ENCODE measurements at places on chromosomes 13 and 19.

- DNase-seq: no peak
Observed at GRCh38 chr13:28220166-28220565, 81.8 kb downstream of the PAN3 start.

DNA sequence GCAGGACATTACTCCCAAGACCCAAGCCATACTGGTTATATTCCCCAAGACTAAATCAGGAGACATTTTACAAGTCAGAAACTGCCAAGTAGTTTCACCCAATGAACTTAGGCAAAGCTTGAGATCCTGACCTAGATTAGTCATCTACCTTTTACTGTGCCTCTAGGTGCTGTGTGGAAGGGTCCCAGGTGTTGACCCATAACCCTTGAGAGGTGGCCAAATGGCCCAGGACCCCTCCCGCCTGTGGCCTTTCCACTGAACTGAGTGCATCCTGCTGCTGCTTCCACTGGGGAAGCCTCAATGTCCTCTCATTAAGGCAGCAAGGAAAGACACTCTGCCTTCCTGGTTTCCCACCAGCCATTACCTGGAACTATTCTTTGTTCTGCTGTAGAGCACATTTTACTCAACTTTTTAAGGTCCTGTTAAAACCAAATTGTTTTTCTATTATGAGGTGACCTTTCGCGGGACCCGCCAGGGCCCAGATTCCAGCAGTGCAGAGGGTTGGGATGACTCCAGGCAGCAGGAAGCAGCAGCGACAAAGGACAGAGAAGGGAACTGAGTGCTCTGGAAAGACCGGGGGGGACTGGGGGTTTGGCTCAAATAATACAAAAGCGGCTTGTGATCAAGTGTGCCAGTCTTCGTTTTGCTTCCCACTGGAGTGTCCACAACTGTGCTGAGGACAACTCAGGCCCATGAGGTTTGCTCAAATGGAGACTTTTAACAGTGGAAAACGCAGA, 27.1 kb downstream of the ANKRD10 start:
- no peak for DNase-seq

- peak; percentile 83 for DNase-seq
Observed at GRCh38 chr19:16266586-16266942, 58.1 kb upstream of the KLF2 start.

GRCh38 chr13:46799139-46799538, 2.2 kb upstream of the ESD start:
- DNase-seq: no peak

DNA sequence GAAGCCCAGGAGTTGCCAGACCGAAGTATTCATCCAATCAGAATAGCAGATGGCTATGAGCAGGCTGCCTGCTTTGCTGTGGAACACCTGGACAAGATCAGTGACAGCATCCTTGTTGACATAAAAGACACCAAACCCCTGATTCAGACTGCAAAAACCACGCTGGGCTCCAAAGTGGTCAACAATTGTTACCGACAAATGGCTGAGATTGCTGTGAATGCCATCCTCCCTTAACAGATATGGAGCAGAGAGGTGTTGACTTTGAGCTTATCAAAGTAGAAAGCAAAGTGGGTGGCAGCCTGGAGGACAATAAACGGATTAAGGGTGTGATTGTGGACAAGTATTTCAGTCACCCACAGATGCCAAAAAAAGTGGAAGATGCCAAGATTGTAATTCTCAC, 250.3 kb upstream of the OBI1 start:
- no peak for DNase-seq

DNA sequence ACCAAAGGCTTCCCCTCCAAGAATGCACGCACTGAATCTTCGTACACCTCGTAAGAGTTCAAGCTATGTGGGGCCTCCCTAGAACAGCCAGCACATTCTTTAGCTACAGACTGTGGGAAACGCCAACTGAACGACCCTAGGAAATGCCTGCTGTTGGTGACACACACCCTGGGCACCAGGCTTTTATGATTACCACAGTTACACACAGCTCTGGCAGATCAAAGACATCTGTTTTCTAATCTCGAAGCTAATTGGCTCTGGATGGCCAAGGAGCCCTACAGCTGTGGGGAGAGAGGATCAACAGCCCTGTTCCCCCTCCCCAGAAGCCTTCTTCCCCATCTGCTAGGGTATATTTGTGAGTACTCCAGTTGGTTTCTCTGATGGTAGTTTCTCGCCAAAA, 123.0 kb downstream of the COL4A1 start:
- DNase-seq: no peak

- no peak for DNase-seq
Observed at GRCh38 chr13:27161423-27161822, 10.2 kb downstream of the USP12 start.

- DNase-seq: no peak
Observed at GRCh38 chr13:81762449-81762848, 1421.5 kb upstream of the SPRY2 start.

- DNase-seq: peak; percentile 50
Observed at GRCh38 chr13:75372517-75372916, 109.5 kb downstream of the TBC1D4 start.

DNA sequence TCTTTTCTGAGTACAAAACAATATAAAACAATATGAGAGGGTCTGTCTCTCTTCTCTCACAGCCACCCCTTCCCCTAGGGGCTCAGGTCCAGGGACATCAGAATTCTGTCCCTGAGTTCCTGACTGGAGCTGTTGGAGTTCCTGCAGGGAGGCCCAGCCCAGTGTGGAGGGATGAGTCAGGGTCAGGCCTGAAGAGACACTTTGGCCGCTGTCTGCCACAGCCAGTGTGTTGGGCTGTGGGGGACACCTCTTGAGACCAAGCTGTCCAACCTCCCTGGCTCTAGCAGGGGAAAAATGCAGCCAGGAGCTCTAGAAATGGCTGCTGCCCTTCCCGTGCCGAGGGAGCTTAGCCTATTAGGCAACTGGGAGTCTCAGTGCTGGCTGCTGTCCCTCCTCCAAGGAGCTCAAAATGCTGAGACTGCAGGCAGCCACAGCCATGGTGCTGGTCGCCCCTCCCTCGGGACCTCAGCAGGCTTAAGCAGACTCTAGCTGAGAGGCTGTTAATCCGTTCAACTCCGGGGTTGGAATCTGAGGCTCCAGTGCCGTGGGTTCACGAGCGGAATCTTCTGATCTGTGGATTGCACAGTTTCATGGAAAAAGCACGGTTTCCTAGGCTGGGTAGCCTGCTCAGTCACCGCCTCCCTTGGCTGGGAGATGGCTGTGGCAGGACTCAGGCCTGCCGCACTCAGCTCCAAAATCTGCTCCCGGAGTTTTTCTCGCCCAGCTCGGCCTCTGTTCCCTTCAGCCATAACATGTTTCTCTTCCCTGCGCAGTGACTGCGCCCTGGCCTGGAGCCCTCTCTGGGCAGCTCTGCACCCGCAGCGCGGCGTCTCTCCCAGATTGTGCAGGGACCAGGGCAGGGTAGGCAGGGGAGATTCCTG, 3.8 kb upstream of the ZNF626 start:
- DNase-seq: no peak

GRCh38 chr19:14530005-14530348, 583 bp downstream of the TECR start:
- DNase-seq: peak; percentile 51

DNA sequence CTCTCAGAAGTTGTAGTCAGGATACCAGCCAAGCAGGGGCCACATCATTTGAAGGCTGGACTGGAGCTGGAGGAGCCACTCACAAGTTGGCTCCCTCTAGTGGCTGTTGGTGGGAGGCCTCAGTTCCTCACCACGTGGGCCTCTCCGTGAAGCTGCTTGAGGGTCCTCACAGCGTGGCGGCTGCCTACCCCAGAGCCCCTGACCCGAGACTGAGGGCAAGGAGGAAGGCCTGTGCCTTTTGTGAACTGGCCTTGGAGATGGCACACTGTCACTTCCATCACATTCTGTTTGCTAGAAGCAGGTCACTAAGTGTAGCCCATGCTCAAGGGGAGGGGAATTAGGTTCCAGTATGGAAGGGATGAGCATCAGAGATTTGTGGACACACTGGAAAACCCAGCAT, 14.6 kb downstream of the GNA11 start:
- peak; percentile 77 for DNase-seq

DNA sequence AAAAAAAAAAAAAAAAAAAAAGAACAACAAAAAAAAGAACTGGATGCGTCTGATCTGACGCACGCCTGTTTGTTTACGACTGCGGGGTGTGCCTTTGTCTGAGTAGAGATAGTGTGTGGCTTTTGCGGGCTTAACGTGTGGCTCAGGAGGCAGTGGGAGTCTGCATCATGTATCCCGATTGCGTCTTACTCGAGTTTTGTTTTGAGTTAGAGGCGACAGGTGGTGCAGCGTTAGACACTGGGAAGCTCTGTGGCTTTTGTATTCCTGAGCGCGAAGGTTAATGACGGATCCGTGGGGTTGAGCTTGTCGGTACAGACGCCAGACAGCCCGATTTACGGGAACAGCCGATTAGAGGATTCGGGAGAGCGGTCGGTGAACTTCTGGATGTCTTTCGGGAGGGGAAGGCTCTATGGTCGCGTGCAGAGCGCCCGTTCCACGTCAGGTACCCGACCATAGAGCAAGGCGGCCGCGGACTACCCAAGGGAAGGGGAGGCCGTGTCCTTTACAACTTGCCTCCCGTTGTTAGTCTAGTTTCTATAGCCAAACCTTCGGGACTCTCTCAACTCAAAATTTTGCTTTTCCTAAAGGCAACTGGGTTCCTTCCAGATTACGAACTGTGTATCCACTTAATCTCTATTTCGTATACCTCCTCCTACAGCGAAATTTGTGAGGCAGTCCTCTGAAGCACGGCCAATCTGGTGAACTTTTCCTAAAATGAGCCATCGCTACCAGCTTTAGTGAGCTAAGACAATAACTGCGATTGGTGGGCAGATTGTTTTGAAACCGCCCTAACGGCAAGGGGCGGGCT, 926 bp upstream of the HNRNPUL1 start:
- DNase-seq: peak; percentile 88

DNA sequence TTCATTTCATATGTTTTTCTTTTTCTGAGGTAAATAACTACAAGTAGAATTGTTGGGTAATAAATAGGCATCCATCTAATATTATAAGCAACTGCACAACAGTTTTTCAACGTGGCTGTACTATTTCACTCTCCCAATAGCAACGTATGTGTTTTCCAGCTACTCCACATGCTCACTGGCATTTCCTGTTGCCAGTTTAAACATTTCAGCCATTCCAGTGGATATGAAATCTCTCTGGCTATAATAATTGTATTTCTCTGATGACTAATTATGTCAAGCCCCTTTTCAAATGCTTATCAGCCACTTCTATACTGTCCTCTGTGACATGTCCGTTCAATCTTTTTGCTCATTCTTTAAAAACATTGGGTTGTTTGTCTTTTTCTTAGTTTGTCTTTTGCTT, 26.8 kb upstream of the ALOX5AP start:
- DNase-seq: no peak

GRCh38 chr13:99435998-99436397, 65.3 kb upstream of the TM9SF2 start:
- DNase-seq: no peak

- no peak for DNase-seq
Observed at GRCh38 chr13:29702912-29703351, 107.4 kb upstream of the SLC7A1 start.

DNA sequence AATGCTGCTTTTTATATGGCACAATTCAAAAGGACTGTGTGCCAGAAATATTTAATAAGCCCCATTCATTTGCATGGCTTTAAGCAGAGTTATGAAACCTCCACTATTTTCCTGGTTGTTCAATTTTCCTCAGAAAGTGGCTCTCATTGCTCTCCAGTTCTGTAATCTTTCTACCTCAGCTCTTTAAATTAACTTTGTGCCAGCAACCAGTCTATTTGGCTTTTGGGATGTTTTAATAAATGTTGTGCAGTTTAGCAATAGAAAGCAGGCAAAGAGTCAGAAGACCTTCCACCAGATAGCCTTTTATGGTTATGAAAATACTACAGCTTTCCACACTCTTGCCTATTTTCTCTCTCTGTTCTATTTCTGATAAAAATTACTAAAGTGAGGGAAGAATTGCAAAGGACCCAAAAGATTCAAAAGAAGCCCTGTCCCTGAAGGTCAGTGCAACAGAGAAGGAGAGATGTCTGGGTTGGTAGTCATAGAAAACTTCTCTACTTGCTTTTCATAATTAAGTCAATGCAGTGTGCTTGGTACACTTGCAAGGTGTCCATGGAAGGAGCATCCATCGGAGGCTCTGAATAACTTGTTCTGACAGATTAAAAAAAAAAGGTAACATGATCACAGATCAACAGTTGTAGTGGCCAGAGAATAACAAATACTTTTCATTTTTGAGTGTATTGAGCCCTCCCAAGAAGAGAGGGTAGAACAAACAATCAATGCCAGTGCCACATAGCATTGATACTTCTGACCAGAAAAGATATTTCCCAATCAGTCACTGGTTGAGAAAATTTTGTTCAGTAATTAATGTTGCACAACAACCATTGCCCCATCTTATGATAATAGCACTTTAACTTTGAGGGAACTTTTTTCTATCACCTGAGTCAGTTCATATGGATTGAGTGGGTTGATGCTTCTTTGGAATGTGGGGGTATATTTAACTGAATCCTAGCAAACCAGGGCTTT, 48.4 kb upstream of the SPRY2 start:
- DNase-seq: no peak

DNA sequence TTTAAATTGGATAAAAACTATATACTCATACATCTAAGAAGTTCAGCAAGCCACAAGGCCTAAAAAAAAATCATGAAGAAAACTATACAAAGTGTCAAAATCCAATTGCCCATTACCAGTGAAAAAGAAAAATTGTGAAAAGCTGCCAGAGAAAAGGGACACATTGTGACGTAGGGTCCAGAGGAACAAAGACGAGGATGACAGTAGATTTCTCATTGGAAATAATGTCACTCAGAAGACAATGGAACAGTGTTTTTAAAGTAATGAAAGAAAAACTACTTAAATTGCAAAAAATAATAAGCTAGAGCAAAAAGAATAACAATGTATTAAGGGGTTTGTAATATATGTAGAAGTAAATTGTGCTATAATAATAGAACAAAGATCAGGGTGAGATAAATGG, 195.2 kb downstream of the EFNB2 start:
- DNase-seq: no peak

DNA sequence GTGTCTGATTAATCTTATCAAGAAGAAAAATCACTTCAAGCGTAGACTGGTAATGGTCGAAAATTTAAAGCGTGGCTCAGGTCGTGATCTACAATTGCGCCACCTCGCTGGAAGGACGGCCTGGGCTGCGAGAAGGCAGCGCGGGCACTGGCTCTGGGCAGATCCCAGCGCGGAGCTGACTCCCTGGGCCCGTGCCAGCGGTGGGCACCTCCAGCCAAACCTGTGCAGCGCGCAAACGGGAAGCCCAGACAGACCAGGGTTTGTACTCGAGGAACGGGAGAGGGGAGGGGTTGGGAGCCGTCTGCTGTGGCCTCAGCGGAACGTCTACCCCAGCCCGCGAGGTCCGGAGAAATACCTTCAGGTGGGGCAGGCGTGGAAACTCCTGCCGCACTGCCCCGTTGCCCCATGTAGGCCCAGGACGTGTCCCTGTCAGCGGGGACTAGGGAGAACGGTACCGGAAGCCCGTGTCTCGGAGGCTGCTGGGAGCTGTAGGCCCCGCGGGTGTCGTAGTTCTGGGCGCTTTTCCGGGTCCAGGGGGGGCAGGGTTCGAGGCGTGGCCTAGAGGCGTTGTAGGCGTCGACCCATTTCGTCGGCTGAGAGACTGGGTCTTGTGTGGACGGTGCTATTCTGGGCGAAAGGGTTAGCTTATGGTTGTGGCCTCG, 21.1 kb downstream of the ZNF274 start:
- no peak for DNase-seq
